ENCODE measurements at places on chromosomes 16 and 17.
A peak's percentile ranks its signal among the peaks of the same experiment; 100 is the strongest.

GRCh38 chr16:7440886-7441400 lies 108.3 kb downstream of the RBFOX1 start:
- DNase-seq = no peak

GRCh38 chr16:3861808-3862451 lies 18.6 kb downstream of the CREBBP start:
- no peak for DNase-seq

- DNase-seq = peak; percentile 77
These were observed 22.9 kb downstream of the PRCD start for GRCh38 chr17:76562734-76563148.

DNA sequence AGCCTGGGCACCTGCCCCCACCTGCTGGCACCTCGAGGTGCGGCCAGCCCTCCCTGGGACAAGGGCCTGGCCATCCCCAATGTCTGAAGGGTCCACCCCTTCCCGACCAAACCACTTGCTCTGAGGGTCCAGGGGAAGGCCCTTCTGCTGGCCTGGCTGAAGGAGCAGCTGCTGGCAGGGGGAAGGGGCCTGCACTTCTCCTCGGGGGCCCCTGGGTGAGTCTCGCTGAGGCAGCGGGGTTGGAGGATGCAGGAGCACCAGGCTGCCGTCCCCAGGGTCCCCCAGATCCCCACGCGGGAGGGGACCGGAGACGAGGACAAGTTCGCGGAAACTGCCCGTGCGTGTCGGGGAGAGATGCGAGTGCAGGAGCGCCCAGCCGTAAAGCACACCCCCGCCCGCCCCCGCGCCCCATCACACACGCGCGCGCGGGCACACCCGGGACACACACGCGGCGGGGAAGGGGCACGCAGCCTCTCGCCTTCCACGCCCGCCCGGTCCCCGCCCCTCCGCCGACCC lies 725 bp upstream of the CACNA1H start:
- DNase-seq = no peak

GRCh38 chr16:26605626-26606271 lies 461.0 kb upstream of the C16orf82 start:
- no peak for DNase-seq

GRCh38 chr17:56549501-56549900 lies 44.0 kb upstream of the NOG start:
- no peak for DNase-seq

DNA sequence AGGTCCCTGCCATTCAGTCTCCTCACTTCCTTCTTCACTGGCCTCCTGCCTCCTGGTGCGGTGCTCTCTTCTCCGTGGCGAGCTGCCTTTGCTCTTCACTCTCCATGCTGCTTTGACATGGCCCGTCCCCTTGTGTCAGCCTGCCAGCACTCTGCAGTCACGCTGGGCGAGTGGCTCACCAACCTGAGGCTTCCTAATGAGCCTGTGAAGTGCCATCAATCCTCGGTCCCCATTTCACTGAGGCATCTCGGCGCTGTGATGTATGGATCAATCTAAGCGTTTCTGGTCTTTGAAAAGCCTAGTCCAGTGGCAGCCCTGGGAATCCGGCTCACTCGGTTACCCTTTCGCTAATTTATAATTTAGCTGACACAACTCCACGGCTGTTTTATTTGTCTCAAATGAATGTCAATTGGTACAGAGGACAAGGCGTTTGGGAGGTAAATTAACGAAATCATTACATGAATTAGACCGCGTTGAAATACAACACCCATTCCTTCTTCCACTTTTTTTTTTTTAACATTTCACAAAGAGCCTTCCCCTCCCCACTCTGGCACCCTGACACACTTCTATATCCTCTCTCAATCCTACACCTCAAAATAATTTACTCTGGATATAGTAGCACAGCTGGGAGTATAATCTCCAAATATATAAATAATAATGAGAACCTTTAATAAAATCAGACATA lies 610.7 kb downstream of the TMEM114 start:
- no peak for DNase-seq

DNA sequence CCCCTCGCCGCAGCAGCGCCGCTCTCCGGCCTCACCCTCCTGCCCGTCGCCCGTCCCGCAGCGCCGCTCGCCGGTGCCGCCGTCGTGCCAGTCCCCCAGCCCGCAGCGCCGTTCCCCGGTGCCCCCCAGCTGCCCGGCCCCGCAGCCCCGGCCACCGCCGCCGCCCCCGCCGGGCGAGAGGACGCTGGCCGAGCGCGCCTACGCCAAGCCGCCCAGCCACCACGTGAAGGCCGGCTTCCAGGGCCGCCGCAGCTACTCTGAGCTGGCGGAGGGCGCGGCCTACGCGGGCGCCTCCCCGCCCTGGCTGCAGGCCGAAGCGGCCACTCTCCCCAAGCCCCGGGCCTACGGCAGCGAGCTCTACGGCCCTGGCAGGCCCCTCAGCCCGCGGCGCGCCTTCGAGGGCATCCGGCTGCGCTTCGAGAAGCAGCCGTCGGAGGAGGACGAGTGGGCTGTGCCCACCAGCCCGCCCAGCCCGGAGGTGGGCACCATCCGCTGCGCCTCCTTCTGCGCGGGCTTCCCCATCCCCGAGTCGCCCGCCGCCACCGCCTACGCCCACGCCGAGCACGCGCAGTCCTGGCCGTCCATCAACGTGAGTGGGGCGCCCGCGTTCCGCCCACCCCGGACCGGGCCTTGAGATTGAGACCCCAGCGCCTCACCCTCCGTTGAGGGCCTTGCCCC lies 15.0 kb downstream of the TBKBP1 start:
- DNase-seq = no peak

DNA sequence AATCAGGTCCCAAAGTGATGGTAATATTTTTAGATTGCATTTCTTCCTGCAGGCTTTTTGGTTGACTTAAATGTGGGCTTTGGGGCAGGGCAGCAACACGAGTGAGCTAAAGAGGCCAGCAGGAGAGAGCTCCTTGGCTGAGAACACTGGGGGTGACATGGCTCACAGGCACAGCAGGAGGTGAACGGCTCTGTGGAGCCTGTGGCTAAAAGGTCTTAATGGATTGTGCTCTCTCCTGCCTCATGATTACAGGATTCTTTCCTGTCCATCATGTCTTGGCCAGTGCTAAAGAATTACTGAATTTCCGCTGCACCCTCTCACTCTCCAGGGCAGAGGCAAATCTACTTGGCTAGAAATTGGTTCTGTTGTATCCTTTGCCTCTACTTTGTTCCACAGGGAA lies 366.6 kb downstream of the HS3ST4 start:
- no peak for DNase-seq

GRCh38 chr16:4495766-4496165 lies 19.6 kb downstream of the HMOX2 start:
- DNase-seq = no peak

DNA sequence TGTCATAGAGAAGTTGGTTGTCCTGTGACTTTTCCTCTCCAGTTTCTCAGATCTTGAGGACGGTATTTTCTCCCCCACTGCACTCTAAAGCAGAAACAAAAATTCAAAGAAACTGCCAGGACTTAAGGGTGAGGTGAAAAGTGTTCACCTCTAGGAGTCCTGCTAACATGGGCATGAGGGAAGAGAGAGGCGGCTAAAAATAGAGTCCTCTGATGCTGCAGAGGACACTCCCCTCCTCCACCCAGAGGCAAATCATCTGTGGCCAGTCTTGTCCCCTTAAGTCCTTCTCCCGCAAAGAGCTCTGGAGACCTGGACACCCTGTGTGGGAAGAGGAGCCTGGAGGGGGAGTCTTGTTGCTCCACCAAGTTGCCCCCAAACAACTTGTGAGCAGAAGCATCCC lies 4.7 kb upstream of the DDX19A start:
- DNase-seq = no peak

GRCh38 chr17:1750628-1751027 lies 8.0 kb downstream of the SERPINF2 start:
- DNase-seq = no peak

DNA sequence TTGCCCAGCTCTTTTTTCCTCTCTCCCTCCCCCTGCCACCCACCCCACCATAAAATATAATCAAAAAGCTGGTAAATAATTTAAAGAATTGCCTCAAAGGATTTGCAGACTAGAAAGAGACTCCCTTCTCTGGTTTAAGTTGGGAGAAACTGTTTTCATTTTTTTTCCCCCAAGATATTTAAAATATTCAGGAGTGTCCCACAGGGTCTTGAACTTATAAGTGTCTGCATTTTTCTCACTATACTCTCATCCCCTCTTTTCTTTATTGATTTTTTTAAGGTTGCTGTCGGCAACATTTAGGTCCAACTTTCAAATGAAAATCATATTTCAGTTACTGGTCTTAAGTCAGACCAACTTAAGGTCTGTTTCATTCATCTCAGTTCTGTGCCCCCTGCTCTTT lies 210.2 kb downstream of the MSI2 start:
- no peak for DNase-seq

GRCh38 chr17:63464691-63465236 lies 12.1 kb upstream of the ACE start:
- no peak for DNase-seq

- DNase-seq = no peak
These were observed 26.5 kb downstream of the STAT3 start for GRCh38 chr17:42361781-42362186.

Measured in AG08395 (cell line).